ENCODE measurements at places on chromosomes 5 and 9.
A peak's percentile ranks its signal among the peaks of the same experiment; 100 is the strongest.

GRCh38 chr5:94618029-94618492 is 343 bp downstream of the KIAA0825 start:
- peaks cover 10% of the 10 kb centered on the region for H3K36me3 ChIP-seq
- peak overlapping the region; percentile 82 for H3K27ac ChIP-seq
- peak overlapping the region; percentile 96 for H3K4me3 ChIP-seq
- H3K4me1 ChIP-seq = peaks cover 22% of the 10 kb centered on the region
- no peak for DNase-seq
- no peaks in the 10 kb centered on the region for H3K27me3 ChIP-seq

DNA sequence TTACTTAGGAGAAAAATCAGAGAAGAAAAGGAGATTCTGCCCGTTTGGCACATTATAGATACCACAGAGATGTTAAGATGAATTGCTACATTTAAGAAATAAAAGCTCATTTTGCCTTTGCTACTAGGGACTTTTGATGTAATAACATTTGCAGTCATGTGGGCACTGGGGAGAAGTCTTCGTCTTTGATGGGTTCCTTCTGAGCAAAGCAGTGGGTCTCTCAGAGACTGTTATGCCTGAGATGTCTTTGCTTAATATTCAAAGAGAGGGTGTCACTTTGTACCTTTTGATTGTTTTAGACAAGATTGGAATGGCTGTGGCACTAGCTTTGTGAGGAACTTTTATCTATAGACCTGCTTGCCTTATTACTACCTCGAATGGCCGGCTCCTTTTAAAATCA is 25.0 kb downstream of the SLC25A25 start:
- no peak overlapping the region for H3K4me3 ChIP-seq
- peak overlapping the region; percentile 99 for H3K27ac ChIP-seq
- no peak for DNase-seq
- H3K36me3 ChIP-seq = peaks cover 7% of the 10 kb centered on the region

GRCh38 chr5:56964173-56964572 is 12.2 kb upstream of the MIER3 start:
- peaks cover 30% of the 10 kb centered on the region for H3K27me3 ChIP-seq
- H3K4me3 ChIP-seq = no peak overlapping the region
- H3K36me3 ChIP-seq = no peaks in the 10 kb centered on the region
- no peak for DNase-seq
- H3K4me1 ChIP-seq = no peaks in the 10 kb centered on the region
- no peak overlapping the region for H3K27ac ChIP-seq

DNA sequence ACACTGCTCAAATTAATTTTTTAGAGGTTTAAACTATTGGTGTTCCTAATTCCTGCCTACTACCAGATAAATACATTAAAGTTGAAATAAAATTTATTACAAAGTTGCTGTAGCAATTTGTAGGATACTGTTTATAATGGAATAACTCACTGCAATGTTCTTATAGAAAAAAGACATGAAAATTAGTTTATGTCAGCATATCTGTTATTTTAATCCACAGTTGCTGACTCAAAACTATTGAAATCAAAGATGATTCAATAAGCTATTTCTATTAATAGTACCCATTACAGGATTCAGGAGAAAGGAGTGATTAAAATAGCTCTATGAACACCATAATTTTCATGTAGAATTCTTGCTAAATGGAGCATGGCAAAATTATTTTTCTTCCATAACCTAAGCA is 764.4 kb upstream of the NUDT12 start:
- no peaks in the 10 kb centered on the region for H3K36me3 ChIP-seq
- no peak for DNase-seq
- H3K4me3 ChIP-seq = no peak overlapping the region
- no peaks in the 10 kb centered on the region for H3K27me3 ChIP-seq

GRCh38 chr9:99030092-99030511 is 74.8 kb upstream of the TGFBR1 start:
- H3K27ac ChIP-seq = no peak overlapping the region
- H3K4me1 ChIP-seq = peaks cover under 1% of the 10 kb centered on the region
- no peak overlapping the region for H3K4me3 ChIP-seq
- DNase-seq = no peak
- H3K27me3 ChIP-seq = no peaks in the 10 kb centered on the region
- H3K36me3 ChIP-seq = no peaks in the 10 kb centered on the region

DNA sequence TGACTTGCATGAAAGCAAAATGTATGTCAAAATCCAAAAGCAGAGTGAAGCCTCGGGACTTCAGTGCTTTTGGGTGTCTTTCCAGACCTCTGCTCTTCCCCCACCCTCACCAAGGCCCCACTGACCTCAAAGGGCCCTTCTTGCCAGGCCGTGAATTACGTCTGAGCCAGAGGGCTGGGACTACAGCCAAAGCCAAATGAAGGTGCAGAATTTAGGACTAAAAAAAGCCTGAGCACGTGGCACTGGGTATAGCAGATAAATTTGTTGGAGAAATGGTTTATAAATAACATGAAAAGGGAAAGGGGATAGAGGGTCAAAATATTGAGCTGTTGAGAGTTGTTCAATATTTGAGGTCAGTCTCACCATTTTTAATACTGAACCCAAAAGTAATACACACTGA is 163.4 kb downstream of the GHR start:
- H3K27me3 ChIP-seq = peaks cover 9% of the 10 kb centered on the region
- H3K36me3 ChIP-seq = no peaks in the 10 kb centered on the region
- H3K4me1 ChIP-seq = peaks cover 9% of the 10 kb centered on the region
- DNase-seq = no peak
- H3K27ac ChIP-seq = no peak overlapping the region

GRCh38 chr5:59783264-59783663 is 110.3 kb downstream of the PDE4D start:
- H3K27me3 ChIP-seq = no peaks in the 10 kb centered on the region
- no peak for DNase-seq
- H3K36me3 ChIP-seq = no peaks in the 10 kb centered on the region
- H3K4me1 ChIP-seq = peaks cover 14% of the 10 kb centered on the region

DNA sequence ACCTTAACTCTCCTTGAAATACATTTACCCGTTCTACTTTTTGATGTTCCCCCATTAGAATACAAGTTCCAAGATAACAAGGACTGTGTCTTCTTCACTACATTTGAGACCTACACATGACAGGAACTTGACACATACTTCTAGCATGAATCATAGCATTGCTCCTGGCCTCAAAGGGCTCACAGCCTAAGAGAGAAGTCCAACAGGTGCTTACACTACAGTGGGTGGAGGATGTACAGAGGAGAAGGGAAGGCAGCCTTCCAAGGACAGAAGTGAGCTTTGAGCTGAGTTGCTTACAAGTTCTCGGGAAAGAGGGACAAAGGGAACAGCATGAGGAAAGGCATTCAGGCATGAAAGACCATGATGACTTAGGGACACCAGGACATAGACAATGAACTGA is 56.9 kb upstream of the MSX2 start:
- H3K36me3 ChIP-seq = no peaks in the 10 kb centered on the region
- H3K27me3 ChIP-seq = no peaks in the 10 kb centered on the region
- no peaks in the 10 kb centered on the region for H3K4me1 ChIP-seq

DNA sequence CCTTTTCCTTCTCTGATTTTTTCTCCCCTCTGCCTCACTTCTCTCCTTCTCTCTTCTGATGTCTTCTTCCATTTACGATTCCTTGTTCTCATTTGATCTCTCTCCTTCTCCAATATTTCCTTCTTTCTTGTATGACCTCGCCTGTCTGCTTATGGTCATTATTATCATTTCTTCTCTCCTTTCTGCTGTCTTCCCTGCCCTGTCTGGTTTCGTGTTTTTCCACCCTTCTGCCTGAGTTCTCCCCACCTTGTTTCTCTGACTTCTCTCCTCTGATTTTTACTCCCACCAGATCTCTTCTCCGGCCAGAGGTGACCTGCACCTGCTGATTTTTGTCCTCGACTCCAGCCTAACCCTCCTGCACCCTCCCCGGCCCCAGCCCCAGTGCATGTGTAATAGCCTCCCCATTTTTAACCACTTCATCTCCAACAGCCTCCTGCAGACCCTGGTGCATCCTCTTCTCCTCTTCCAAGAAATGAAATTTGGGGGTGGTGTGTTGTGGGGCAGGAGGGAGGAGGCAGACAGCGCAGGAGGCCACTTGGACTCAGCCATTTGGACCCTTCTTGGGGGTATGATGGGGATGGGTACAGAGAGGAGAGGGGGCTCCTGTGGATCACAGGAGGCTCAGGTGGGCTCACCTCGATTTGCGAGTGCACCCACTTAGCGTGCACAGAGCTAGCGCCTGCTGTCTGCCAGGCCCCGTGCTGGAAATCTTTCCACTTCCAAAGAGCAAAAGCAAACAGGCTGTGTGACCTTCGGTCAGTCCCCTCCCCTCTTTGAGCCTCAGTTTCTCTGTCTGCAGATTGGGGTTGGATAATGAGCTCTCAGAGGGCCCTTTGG is 32.5 kb downstream of the GSN start:
- peak overlapping the region; percentile 88 for H3K4me3 ChIP-seq
- H3K36me3 ChIP-seq = peaks cover 15% of the 10 kb centered on the region
- peaks cover 5% of the 10 kb centered on the region for H3K27me3 ChIP-seq
- H3K27ac ChIP-seq = no peak overlapping the region
- no peak for DNase-seq

GRCh38 chr5:67244345-67244793 is 47.8 kb upstream of the CD180 start:
- no peak for DNase-seq
- no peak overlapping the region for H3K27ac ChIP-seq
- peaks cover 2% of the 10 kb centered on the region for H3K4me1 ChIP-seq
- no peaks in the 10 kb centered on the region for H3K27me3 ChIP-seq
- H3K4me3 ChIP-seq = no peak overlapping the region

Data from activated B cell treated with CpG ODN at 0.5 μM for 24 hours (primary cell).